ENCODE measurements at places on chromosomes 12 and 14. TPM values are rescaled to one million over a fixed set of nuclear protein-coding genes. Genes with fewer than 3 reads are reported as not detected.

BICDL1 gene
- polyA plus RNA-seq: 62.4 TPM

SYT1 gene
- 22.8 TPM for polyA plus RNA-seq

MGAT4C gene
- polyA plus RNA-seq: 2.3 TPM

ARHGAP9 gene
- 3.1 TPM for polyA plus RNA-seq

- no peak for DNase-seq
Measured at GRCh38 chr12:89225401-89225800, 126.9 kb downstream of the DUSP6 start.

- no peak for DNase-seq
Measured at GRCh38 chr12:124513297-124513867, 54.0 kb downstream of the NCOR2 start.

- DNase-seq: no peak
Measured at GRCh38 chr14:72523424-72524294, 370.2 kb downstream of the DPF3 start.

DNA sequence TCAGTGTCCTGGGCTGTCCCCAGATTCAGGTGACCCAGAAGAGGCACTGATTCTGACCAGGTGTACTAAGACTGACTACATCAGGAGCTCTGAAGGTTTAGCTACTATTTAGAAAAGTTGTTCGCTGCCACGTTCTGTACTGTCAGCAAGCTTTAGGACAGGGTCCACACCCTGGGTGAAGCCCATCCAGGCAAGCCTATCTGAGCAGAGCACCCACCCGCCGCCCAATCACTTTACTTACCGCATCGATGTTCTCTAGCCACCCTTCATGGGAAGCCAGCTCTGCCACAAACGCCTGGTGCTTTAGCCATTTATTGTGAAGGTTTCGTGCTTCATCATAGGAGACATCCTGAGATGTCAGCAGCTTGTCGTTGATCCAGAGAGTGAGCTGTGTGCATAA lies 79.8 kb downstream of the PLEKHG3 start:
- no peak for DNase-seq

GRCh38 chr14:24437736-24438067 lies 4.9 kb downstream of the SDR39U1 start:
- no peak for DNase-seq

- DNase-seq: no peak
Measured at GRCh38 chr12:90455756-90456155, 499.2 kb downstream of the CCER1 start.

DNA sequence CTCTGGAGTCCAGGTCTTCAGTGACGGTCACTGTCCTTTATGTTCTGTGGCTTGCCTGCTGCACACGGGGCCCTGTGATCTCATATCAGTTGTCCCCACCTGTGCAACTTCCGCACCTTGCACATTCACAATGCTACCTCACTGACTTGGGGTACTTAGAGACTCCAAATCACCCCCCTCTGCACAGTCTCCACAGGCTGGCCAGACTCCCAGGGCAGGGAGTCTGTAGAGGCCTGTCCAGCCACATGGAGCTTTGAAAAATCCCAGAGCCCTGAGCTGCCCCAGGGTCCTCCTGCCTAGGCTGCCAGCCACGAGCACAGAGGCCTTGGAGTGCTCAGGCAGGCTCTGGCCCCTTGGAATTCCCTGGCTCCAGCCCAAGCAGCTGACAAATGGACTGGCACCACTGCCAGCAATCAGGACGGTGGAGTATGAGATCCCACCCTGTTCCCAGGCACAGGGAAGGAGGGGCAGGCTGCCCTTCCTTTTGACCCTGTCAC lies 26.4 kb downstream of the CMKLR1 start:
- DNase-seq: no peak

- no peak for DNase-seq
Measured at GRCh38 chr12:82866946-82867345, 180.2 kb downstream of the TMTC2 start.

DNA sequence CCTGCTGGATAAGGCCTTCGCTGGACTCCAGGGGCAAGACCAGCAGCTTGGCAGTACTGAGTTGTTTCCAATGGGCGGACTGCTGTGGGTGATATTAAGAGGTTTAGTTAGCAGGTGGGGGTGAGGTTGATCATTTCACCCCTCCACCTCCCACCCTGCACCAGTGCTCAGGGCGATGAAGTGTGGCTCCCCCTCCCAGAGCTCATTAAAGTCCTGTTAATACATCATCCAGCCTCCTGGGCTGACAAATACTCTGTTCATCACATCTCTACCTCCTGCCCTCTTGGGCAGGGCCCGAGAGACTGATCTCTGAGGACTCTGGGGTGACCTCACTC lies 2.4 kb upstream of the FIGNL2 start:
- DNase-seq: no peak

DNA sequence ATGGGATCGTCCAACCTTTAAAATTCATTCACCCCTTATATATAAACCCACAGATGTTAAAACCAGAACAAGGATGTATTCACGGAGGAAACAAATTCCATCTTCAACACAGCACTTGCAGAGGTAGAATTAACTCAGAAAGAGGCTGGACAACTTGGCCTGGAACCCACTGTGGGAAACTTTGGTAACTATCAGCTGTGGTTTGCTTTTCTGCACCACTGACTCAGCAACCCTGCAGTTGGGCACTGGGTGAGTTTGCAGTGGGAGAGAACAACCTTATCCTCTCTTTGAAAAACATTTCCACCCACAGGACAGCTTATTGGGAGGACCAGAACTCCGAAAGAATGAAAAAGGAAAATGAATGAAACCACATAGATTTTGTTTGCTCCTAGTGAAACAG lies 66.3 kb downstream of the ZNF664 start:
- no peak for DNase-seq

DNA sequence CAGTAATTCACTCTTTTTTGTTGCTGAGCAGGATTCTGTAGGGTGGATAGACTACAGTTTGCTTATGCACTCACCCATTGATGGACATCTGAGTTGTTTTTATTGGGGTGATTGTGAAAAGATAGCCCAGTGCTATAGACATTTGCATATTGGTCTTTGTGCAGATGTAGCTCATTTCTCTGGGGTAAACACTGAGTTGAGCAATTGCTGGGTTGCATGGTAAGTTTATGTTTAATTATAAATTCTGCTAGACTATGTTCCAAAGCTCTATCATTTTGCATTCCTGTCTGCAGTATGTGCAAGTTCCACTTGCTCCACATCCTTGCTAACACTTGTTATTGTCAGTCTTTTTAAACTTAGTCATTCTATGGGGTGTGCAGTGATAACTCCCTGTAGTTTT lies 65.4 kb upstream of the RFLNA start:
- no peak for DNase-seq

GRCh38 chr12:8014836-8015235 lies 17.7 kb upstream of the FOXJ2 start:
- no peak for DNase-seq

GRCh38 chr12:76055393-76055792 lies 23.8 kb upstream of the PHLDA1 start:
- no peak for DNase-seq

GRCh38 chr12:100651694-100652093 lies 78.2 kb downstream of the GAS2L3 start:
- DNase-seq: no peak

Measured in renal cortex interstitium (tissue), 15 donors.